Stimulated activated naive CD8-positive, alpha-beta T cell treated with anti-CD3 and anti-CD28 coated beads, Interleukin-15, Interleukin-2, amounts not matched to agents 100 U/mL and 50 U/mL, for 24 hours (primary cell): ENCODE measurements at places on chromosomes 13 and 19.

GRCh38 chr19:35710784-35711723, 6.7 kb downstream of the ZBTB32 start:
- peak; percentile 81 for DNase-seq

GRCh38 chr19:46299695-46300094, 2.9 kb downstream of the HIF3A start:
- DNase-seq = no peak

DNA sequence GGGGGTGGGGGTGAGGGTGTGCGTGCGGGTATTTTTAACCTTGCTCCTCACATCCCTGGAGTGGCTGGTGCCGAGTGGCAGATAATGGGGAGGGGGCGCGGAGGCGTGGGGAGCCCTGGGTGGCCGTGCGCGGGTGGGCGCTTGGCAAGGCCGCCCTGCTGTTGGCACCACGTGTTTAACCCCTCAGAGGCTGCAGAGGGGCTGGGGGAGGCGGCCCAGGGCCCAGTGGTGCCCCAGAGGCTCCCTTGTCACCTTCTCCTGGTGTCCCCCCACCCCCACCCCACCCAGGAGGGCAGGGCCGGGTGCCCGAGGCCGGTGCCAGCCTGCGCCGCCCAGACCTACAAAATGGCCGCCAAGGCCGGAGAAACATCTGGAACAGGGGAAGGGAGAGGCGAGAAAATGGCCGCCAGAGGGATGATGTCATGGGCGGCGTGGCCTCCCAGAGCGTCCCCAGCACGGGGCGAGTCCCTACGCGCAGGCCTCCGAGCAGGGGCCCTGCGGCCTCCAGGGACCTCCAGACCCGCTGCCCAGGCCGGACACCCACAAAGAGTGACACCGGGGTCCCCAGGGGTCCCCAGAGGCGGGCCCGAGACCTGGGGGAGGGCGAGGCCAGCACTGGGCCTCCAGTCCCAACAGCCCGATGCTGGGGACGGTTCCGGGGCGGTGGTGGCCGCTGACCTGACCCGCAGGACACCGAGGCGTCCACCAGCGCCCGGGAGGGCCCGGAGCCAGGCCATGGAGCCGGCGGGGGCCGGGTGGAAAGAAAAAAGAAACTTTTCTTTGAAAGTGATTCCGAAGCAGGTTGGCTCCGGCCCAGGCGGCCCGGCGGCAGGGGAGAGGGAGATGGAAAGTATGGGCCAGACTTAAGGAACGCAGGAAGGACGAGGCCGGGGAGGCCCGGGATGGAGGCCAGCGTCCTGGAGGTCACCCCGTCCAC, 38.2 kb downstream of the NFIC start:
- no peak for DNase-seq

GRCh38 chr19:29006057-29006735, 206.8 kb downstream of the UQCRFS1 start:
- no peak for DNase-seq

- DNase-seq = peak; percentile 65
These were observed 41.7 kb upstream of the CEACAM20 start for GRCh38 chr19:44570984-44571684.

DNA sequence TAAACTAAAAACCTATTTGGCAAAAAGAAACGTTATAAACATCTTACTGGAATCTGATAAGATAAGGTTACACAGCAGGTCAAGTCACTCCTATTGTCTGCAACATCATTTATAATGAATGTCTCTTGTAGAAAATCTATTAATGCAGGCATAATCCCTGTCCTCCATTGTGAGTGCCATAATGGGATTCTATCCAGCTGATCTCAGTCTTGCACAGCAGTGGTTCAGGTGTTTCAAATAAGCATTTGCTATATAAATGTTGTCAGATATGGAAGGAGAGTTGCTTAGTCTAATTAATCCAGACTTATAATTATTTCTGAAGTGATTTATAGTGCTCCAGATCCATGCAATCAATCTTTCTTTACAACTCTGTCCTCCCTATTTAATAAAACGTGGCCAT, 186.5 kb upstream of the ATXN8OS start:
- DNase-seq = no peak

GRCh38 chr19:49442771-49443365, 1.5 kb upstream of the SLC17A7 start:
- peak; percentile 82 for DNase-seq

DNA sequence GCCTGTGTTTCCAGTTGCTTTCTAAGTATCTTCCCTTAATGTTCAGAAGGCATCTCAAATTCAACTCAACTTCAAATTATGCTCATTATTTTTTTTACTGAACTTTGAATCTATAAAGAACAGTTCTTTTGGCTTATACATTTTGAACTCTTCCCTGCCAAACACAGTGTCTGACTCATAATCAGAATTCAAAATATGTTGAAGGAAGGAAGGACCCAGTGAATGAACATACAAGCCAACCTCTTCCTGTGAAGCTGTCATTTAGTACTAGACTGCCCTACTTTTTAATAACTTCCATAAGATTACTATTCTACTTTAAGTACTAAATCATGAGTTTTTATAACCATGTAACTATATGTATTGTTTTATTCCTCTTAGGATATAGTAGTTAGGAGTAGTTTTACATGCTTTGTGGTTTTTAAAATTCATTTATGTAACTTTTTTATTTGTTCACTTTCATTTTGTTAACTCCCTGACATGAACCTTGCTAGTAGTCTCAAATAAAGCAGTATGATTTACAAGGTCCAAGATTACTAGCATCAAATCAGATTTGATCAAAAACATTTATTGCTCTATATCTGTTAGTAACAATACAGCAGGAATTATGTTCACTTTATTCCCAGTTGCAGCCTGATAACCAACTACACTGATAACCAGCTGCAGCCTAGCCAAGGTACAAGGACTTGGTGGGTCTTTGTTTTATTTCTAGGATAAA, 6.4 kb downstream of the NUDT15 start:
- no peak for DNase-seq

GRCh38 chr13:104961246-104961645, 1574.2 kb downstream of the EFNB2 start:
- DNase-seq = no peak

DNA sequence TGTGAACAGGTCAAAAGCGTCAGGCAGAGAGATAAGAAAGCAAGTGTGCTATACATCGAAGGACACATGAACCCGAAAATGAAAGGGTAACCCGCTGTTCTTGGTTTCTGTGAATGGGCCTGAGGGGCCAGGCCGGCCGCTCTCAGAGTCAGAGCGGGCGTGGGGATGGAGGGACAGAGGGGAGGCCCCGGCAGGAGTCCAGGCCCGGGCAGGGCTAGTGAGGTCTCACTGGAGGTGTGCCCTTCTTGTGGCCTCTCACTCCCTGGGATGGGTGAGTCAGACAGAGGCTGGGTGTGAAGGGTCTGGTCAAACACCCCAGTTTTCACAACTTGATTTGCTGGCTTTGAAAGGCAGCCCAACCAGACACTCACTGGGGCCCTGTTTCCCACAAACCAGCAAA, 17.4 kb upstream of the NDUFS7 start:
- no peak for DNase-seq

DNA sequence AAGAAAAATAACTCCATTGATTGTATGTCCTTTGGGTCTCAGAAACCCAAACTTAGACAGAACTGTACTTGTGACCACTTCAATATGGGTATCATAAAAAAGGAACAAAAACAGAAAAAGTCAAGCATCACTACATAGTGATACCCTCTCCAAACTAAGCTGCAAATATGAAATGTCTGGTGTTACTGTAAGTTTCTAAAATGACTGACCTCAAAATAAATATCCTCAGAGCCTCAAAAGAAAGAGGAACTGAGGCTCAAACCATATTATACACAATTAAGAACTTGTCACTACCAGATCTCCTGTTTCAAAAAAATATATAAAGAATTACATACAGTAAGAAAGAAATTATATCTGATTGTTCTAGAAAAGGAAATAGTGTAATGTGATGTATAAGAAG, 787.9 kb upstream of the KLHL1 start:
- no peak for DNase-seq

DNA sequence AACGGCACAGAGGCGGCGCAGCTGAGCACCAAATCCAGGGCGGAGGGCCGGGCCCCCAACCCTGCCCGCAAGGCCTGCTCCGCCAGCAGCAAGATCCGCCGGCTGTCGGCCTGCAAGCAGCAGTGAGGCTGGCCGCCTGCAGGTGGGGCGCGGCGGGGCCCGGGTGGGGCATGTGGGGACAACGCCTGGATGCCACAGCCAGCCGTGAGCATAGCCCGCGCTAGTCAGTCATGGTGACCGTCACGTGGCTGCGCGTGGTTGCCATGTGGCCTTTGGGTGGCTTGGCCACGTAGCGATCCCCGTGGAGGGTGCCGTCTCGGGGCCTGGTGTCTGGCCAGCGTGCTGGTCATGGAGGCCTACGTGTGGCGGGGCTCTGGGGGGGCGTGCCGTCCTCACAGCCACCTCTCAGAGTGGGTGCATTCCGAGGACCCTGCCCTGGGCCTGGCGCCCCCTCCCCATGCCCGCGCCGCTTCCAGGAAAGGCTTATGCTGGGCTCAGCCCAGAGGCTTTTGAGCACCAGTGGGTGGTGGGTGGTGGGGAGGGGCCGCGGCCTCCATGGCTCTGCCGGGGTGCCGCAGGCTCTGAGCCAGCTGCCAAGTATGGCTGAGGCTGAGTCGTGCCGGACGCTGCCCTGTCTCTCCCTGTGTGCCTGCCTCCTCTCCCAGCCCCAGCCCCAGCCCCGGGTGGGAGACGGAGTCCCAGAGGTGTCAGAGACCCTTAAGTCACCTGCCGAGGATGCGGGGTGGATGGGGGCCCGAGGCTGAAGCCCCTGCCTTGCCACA, 11.1 kb downstream of the CBARP start:
- DNase-seq = no peak

DNA sequence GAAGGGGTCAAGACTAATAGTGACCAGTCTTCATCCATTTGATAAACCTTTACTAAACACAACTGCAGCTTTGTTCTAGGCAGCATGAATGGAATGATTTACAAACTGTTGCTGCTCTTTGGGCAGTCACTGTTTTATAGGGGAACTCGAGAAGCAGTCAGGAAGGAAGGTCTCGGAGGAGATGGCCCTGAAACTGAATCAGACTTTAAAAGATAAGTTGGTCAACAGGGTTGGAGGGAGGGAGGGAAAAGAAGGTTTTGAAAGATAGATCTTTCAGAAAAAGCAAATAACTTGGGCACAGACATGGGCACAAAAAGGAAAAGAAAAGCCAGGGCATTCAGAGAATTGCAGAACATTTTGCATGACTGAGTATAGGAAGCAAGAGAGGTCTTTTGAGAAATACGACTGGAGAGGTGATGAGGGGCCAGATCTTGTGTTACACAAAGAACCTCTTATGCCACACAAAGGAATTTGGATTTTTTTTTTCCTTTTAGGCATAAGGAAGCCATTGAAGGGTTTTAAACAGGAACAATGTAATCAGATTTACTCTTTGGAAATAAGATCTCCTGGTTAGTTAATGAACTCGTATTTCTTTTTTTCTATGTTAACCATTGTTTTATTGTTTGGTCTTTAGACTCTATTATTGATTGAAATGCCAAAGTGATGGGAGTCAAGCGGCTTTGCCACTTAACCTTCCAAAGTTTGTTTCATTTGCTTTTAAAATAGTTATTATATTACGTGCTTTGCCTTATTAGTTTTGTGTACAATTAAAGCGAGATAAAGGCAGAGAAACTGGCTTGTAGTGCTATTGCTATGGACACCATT, 37.5 kb upstream of the SACS start:
- DNase-seq = no peak

DNA sequence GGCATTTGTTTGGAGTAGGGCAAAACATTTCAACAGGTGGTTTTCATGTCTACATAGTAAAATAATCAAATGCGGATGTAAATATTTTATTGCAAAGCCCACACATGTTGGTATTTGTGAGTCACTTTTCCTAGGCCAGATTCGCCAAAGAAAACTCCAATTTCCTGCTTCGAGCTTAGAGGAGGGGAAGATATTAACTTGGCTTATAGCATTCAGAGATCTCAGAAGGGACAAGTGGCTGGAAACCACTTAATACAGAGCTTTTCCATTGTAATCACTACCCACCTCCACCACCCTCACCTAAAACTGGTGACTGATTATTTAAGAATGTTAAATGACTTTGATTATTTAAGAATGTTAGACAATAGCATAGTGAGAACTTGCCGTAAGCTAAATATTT, 530.6 kb upstream of the SPRY2 start:
- DNase-seq = no peak

DNA sequence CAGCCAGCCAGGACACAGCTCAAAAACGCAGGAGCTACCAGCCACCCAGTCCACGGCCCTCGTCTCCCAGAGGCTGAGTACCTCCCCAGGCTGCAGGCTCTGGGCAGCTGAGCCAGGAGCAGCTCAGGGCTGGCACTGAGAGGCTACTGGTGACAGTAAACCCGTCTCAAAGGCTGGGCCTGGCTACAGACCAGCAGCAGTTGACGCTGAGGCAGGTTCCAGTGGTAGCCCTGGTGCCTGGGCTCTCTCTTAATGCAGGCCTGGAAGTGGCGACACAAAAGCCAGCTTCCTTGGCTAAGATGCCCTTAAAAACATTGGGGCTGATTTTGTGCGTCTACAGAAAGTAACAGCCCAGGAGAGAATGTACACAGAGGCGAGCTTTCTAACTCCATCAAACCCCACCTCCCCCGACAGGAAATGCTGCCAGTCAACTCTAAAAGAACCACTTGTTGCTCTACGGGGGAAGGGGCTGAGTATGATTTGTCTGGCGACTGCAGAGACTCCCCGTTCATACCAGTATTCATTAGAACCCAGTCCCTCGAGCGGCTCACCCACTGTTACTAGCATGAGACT, 126.3 kb downstream of the STK24 start:
- DNase-seq = no peak

GRCh38 chr19:42038666-42039065, 31.3 kb downstream of the GRIK5 start:
- no peak for DNase-seq

DNA sequence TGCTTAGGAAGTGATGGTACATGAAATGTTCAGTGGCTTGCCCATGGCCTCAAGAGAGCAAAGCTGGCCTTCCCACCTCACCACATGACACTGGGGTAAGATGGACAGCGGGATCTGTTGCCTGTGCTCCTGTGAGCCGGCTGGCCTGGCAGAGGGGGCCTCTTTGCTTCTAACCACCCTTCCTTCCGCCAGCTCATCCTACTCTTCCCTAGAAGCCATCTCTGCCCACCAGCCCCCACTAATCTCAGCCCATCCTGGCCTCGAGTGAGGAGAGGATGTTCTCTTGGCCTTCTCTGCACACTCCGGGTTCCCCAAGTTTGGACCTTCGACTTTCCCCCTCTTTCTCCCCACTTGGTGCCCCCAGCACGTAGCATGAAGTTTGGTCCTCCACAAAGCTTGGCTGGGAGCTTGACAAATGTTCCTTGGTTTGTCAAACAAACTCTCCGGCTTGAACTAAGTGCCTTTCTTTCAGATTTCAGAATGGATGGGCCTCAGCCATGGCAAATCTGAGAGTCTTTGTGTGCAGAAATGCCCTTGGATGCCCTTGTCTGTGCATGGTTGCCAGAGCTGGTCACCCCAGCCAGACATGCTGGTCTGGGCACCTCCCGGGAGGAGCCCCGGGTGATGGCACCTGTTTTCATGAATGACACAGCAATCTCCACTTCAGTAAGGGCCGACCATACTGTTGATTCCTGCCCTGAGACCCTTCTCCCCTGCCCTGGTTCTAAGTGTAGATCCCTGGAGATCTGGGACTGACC, 145.5 kb downstream of the URI1 start:
- DNase-seq = no peak
